Neural crest cell (in vitro differentiated cells): ENCODE measurements at places on chromosomes 4 and X. TPM values are rescaled to one million over a fixed set of nuclear protein-coding genes. Genes with fewer than 3 reads are reported as not detected.

Gene NMU
- 10.3 and 12.8 TPM in 2 replicates for total RNA-seq

Gene FGFBP2
- total RNA-seq, result 0.28 TPM in 1 of 2 replicates, not detected in the other

Gene GLRB
- total RNA-seq, result 8.2 and 8.4 TPM in 2 replicates

Gene RHOH
- 3.2 and 3.7 TPM in 2 replicates for total RNA-seq

Gene BEX5
- 3.1 and 3.8 TPM in 2 replicates for total RNA-seq

Gene TKTL2
- not detected in 2 replicates for total RNA-seq

Gene MAGEB1
- total RNA-seq, result not detected in 2 replicates

- H3K36me3 ChIP-seq, result peaks cover 4% of the 10 kb centered on the region
- H3K27ac ChIP-seq, result no peak overlapping the region
- peaks cover 16% of the 10 kb centered on the region for H3K4me1 ChIP-seq
- H3K4me3 ChIP-seq, result no peak overlapping the region
These were observed 173.0 kb downstream of the ANK2 start for GRCh38 chr4:113222471-113222870.

DNA sequence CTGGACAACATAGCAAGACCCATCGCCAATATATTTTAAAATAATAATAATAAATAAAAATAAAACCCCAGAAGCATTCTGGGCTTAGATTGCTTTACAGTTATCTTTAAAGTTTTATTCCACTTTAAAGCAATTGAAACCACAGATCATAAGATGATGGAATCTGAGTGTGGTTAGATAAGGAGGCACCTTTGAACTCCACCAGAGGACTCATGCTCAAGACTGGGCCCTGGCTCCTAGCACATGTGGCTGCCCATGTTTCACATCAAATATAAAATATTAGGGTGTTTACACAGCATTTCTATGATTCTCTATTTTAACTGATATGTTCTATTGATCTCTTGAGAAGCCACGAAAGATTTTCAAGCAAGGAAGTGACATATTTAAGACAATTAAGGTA, 52.6 kb upstream of the BBS12 start:
- H3K4me3 ChIP-seq, result no peak overlapping the region
- no peak for DNase-seq
- no peaks in the 10 kb centered on the region for H3K27me3 ChIP-seq
- H3K27ac ChIP-seq, result no peak overlapping the region
- no peaks in the 10 kb centered on the region for H3K36me3 ChIP-seq

DNA sequence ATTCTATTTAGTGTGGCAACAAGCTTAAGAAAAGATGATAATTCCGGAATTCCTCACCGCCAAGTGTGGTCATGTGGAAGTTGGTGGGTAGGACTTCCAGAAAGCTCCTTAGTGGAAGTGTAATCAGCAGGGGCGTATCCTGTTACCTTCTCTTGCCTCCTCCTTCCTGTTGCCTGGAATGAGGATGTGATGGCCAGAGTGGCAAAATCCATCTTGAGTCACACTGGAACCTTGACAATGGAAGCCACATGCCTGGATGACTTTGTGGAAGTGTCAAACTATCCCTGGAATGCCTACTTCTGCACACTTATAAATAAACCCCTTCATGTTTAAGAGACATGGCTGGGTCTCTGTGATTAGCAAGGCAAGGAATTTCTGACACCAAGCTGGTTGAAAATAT, 191.0 kb downstream of the PRDM5 start:
- no peaks in the 10 kb centered on the region for H3K27me3 ChIP-seq
- DNase-seq, result no peak
- peaks cover 4% of the 10 kb centered on the region for H3K4me1 ChIP-seq
- H3K27ac ChIP-seq, result no peak overlapping the region
- no peak overlapping the region for H3K4me3 ChIP-seq

DNA sequence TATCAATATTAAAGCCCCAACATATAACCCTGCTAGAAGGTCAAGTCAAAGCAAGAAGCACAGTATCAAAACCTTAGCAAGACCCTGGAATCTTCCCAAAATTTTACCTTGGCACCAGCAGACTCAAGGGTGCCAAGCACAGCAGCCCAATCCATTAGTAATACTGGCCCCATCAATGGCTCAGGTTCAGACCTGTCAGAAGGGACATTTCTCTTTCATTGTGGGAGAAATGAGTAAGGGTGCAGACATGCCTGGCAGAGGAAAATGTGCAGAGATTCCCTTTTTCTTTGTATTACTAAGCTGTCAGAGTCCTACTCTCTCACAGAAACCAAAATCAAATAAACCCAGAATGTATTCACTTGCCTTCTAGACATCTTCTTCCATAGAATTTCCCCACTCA, 203.9 kb downstream of the EVC2 start:
- H3K4me1 ChIP-seq, result peaks cover 5% of the 10 kb centered on the region
- peaks cover 4% of the 10 kb centered on the region for H3K36me3 ChIP-seq

DNA sequence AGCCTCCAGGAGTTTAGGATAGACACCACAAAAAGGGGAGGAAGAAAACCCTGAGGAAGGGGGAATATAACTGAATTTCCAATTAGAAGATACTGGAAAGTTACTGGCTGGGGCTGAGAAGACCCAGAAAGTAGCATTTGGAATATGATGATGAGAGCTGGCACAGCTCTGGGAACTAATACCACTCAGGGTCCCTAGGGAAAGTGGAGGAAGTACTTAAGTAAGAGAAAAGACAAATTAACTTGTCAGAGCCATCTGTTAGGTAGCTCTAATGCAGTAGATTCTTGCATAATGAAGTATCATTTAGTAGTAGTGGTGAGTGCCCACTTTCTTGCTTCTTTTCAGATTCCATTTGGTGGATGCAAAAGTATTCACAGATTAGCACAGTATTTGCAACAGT, 90.8 kb upstream of the TSPAN5 start:
- no peak overlapping the region for H3K4me3 ChIP-seq
- H3K36me3 ChIP-seq, result no peaks in the 10 kb centered on the region
- H3K27ac ChIP-seq, result no peak overlapping the region
- H3K27me3 ChIP-seq, result no peaks in the 10 kb centered on the region
- peaks cover 18% of the 10 kb centered on the region for H3K4me1 ChIP-seq

DNA sequence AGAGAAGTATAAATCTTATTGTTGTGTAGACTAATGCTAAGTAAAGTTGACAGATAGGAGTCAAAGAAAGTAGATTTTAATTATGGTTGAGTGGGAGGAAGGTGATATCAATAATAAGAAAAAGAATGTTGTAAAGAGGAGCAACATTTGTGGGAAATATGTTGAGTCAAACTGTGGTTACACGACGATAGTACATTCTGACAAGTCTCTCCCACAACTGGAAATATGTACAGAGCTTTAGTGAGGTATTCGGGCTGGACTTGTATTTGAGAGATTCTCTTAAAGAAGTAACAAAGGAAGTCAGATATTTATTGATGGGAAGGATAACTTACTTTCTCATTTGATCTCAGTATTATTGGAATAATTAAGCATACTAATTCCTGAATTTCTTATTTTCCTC, 525.3 kb upstream of the MAGEB2 start:
- H3K4me1 ChIP-seq, result peaks cover 24% of the 10 kb centered on the region
- H3K36me3 ChIP-seq, result peaks cover 3% of the 10 kb centered on the region
- no peaks in the 10 kb centered on the region for H3K27me3 ChIP-seq
- H3K27ac ChIP-seq, result no peak overlapping the region

GRCh38 chr4:153502584-153502983, 36.4 kb downstream of the TMEM131L start:
- peaks cover 15% of the 10 kb centered on the region for H3K36me3 ChIP-seq
- no peak overlapping the region for H3K27ac ChIP-seq
- peaks cover 33% of the 10 kb centered on the region for H3K4me1 ChIP-seq
- no peak for DNase-seq
- H3K4me3 ChIP-seq, result no peak overlapping the region
- no peaks in the 10 kb centered on the region for H3K27me3 ChIP-seq

DNA sequence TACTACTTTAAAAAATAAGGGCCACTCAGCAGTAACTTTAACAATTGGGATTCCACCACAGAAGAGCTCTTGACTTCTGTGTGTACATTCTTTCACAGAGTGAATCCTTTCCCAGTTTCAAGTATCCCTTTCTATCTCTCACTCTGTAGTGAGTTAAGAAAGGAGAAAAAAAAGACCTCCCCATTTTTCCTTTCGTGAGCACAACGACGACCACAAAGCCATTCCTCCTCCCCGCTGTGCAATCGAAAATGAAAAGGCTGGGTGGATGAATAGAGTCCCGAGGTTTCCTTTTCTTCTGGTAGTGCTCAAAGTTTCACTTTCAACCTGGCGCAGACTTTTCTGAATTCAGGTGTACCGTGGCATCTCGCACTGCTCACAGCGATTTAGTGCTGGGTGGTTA, 58.0 kb downstream of the TAB3 start:
- H3K27me3 ChIP-seq, result no peaks in the 10 kb centered on the region
- no peak overlapping the region for H3K27ac ChIP-seq
- DNase-seq, result no peak
- no peak overlapping the region for H3K4me3 ChIP-seq
- H3K4me1 ChIP-seq, result no peaks in the 10 kb centered on the region

DNA sequence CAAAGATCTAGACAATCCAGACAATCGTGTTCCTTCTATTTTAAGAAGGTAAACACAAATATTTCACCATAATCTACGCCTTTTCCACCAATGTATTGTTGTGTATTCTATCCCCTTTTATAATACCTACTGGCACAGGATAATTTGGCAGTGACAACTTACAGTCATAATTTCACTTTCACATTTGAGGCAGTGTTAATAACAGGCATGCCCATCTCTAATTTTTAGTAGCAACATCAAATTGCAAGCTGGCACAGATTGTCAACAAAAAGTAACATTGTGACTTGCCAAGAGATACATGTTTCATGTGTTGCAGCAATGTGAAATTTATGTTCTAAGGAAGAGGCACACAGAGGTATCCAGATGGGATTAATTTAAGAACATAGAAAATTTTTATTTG, 912.5 kb upstream of the PABPC4L start:
- H3K36me3 ChIP-seq, result peaks cover 3% of the 10 kb centered on the region
- H3K4me1 ChIP-seq, result no peaks in the 10 kb centered on the region
- DNase-seq, result no peak
- no peak overlapping the region for H3K4me3 ChIP-seq
- no peaks in the 10 kb centered on the region for H3K27me3 ChIP-seq
- no peak overlapping the region for H3K27ac ChIP-seq

- no peak for DNase-seq
- no peak overlapping the region for H3K4me3 ChIP-seq
- H3K27ac ChIP-seq, result no peak overlapping the region
- H3K4me1 ChIP-seq, result no peaks in the 10 kb centered on the region
These were observed 16.8 kb downstream of the FAM53A start for GRCh38 chr4:1667273-1667672.

DNA sequence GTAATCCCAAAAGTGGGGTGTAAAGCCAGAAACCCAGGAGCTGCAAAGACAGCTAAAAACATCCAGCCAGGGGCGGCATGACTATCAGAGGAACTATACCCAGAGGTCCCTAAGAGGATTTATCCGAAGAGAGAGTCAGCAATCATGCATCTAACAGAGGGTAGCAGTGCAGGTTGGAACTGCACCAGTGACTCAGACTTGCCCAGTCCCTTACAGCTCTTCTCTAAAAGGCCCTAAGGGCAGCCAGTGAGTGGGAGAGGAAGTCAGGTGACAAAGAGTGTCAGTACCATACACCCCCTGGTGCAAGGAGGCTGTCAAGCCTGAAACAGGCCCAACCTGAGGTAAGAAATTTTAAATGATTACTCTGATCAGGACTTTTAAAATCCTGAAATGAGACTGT, 88.1 kb downstream of the CAMK2D start:
- H3K4me1 ChIP-seq, result peaks cover 8% of the 10 kb centered on the region

- H3K36me3 ChIP-seq, result no peaks in the 10 kb centered on the region
- H3K4me1 ChIP-seq, result no peaks in the 10 kb centered on the region
- H3K27me3 ChIP-seq, result no peaks in the 10 kb centered on the region
These were observed 434.2 kb upstream of the AMOT start for GRCh38 chrX:113274791-113275190.

GRCh38 chr4:183755596-183755995, 96.5 kb downstream of the TRAPPC11 start:
- peaks cover 3% of the 10 kb centered on the region for H3K36me3 ChIP-seq
- DNase-seq, result no peak
- H3K4me1 ChIP-seq, result no peaks in the 10 kb centered on the region

DNA sequence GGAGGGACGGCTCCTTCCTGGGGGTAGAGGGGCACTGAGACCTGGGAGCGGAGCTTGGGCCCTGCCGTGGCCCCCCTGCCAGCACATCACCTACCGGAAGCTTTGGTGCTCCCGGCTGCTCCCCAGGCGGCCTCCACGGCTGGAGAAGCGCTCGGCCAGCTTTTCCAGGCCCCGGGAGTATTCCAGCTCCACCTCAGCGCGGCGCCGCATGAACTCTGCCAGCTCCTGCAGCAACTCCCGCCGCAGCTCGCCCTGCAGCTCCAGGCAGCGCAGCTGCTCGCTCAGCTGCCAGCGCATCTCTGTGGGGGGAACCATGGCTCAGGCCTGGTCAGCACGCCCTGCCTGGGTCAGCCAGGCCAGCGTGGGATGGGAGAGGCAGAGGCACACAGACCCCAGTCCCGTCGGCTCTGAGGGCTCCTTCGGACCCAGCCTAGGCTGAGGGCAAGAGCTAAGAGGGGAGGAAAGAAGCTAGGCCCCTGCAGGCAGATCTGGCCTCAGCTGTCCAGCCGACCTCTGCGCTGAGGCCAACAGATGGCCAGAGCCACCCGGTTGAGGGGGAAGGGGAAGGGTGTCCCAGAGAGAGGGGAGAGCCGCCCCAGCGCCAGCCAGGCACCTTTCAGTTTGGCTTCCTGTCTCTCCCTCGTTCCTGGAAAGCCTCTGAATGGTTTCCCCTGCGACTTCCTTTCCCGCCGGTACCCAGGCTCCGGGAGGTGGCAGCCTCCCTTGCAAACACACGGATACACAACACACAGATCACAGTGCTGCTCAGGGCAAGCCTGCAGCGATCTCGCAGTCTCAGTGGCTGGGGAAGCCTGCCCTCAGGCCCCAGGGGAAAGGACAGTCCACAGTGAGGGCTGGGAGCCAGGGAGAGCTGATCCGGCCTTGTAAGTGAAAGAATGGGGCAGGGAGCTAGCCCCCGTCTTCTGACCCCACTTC, 4.3 kb downstream of the ARHGAP4 start:
- H3K4me1 ChIP-seq, result peaks cover 16% of the 10 kb centered on the region
- DNase-seq, result no peak
- peak overlapping the region; percentile 27 for H3K27ac ChIP-seq
- H3K36me3 ChIP-seq, result no peaks in the 10 kb centered on the region

DNA sequence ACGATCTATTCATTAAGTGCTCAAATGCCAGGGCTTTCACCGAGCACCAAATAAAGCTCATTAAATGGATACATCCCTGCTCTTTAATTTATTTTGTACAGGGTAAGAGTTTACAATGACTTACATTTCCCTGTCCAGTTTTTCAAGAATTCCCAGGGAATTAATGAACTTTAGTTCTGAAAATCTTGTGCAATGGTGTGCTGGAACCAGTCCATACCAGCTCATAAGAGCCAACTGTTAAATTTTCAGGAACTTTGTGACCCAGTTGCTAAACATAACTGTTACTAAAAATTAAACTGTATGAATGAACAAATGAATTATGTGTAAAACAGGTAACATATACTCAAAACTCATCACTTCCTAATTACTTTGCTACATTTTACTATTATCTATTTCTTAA, 191.7 kb upstream of the RASGEF1B start:
- H3K4me1 ChIP-seq, result no peaks in the 10 kb centered on the region
- no peak overlapping the region for H3K4me3 ChIP-seq
- no peaks in the 10 kb centered on the region for H3K36me3 ChIP-seq

- H3K4me3 ChIP-seq, result no peak overlapping the region
- no peak for DNase-seq
- no peak overlapping the region for H3K27ac ChIP-seq
- H3K36me3 ChIP-seq, result no peaks in the 10 kb centered on the region
- H3K4me1 ChIP-seq, result peaks cover 32% of the 10 kb centered on the region
These were observed 61.6 kb upstream of the NAP1L5 start for GRCh38 chr4:88759039-88759894.
